ENCODE measurements at places on chromosomes 2 and 18.

GRCh38 chr2:39120521-39120770 is 405 bp downstream of the SOS1 start:
- no peak for DNase-seq

GRCh38 chr2:79368116-79368630 is 144.7 kb upstream of the CTNNA2 start:
- DNase-seq = no peak

GRCh38 chr18:13501891-13502290 is 224.5 kb downstream of the FAM210A start:
- no peak for DNase-seq

- no peak for DNase-seq
Measured at GRCh38 chr18:24386681-24387080, 10.9 kb downstream of the OSBPL1A start.

Data from stromal cell of bone marrow (primary cell).